Activated T-helper 17 cell treated with anti-CD3 and anti-CD28 coated beads, Interleukin-2, amount 50 U/mL, for 72 hours (primary cell): ENCODE measurements at places on chromosomes 1 and 21. TPM values are rescaled to one million over a fixed set of nuclear protein-coding genes. Genes with fewer than 3 reads are reported as not detected.

DNA sequence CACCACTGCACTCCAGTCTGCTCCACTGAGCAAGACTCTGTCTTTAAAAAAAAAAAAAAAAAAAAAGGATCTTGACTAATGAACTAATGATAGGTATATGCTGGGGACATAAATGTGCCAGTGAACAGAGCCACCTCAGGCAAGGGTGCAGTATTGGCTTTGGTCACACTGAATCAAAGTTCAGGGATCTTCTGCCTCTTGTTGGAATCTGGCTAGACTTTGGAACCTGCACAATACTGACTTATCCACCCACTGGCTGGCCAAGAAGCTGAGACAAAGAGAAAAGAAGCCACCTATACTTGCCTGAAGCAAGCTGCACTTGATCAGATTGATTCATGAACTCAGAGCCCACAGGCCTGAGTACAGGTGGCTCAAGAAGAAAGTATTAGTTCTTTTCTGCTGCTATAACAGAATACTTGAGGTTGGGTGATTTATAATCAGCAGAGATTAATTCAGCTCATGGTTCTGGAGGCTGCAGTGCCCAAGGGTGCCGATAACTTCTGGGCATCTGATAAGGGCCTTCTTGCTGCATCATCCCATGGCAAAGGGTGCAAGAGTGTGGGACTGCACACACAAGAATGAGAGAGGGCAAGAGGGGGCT lies 172.0 kb downstream of the FGGY start:
- no peak for ATAC-seq

The FCRL2 gene
- total RNA-seq, result not detected

DNA sequence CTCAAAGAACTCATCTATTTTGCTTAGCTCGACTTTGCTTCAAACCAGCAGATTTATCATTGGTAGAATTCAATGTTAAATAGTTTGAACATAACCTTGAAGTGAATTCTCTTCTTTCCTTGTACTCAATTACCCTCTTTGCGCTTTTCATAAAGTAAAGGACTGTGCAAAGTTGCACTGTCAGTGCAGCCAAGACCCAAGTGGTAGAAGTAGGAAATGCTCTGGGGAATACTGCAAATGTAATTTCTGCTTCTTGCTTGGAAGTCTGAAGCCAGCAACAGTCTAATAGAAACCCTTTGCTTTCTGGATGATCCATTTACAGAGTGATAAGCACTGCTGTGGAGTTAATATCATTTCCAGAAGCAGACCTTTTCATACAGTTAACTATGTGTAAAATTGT lies 936.7 kb upstream of the TMPRSS15 start:
- no peak for ATAC-seq

- ATAC-seq, result no peak
Measured at GRCh38 chr21:41729701-41730366, 37.0 kb downstream of the RIPK4 start.

GRCh38 chr1:180041582-180041981 lies 87.0 kb downstream of the CEP350 start:
- no peak for ATAC-seq

The HCRTR1 gene
- total RNA-seq, result not detected

DNA sequence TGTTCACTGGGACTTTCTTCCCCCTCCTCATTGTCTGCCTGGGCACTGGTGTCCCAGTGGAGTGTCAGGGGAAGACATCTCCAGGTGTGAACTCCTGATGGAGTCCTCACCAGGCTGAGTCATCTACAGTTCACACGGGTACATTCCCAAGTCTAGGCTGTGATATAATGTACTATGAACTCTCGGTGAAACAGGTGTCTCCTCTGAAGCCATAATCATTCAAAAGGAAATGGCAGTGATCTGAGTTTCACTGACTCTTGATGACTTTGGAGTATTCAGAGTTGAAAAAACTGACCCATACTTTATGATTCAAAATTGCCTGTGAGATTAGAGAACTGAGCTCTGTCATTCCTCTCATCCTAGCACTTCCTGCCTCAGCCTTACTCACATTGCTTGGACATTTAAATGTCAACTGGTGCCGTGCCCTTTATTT lies 9.1 kb downstream of the LAMC2 start:
- ATAC-seq, result peak; percentile 78
